ENCODE measurements at places on chromosomes 7 and 10.

DNA sequence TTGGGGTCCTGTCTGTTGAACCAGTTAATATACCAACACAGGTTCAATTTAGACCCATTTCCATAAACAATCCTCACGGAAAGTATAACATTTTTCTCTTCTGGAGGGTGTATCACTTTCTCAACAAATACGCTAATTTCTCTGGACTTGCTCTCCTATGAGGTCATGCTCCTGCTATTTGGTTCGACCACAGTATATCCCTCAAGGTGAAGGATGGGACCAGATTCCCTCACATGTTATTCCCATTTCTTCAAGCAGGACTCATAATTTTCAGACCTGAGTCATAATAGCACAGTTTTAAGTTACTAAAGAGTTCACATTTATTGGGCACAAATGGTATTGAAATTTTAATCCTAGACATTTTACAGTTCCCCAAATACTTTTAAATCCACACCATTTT, 57.2 kb downstream of the ADAM12 start:
- no peak for DNase-seq

DNA sequence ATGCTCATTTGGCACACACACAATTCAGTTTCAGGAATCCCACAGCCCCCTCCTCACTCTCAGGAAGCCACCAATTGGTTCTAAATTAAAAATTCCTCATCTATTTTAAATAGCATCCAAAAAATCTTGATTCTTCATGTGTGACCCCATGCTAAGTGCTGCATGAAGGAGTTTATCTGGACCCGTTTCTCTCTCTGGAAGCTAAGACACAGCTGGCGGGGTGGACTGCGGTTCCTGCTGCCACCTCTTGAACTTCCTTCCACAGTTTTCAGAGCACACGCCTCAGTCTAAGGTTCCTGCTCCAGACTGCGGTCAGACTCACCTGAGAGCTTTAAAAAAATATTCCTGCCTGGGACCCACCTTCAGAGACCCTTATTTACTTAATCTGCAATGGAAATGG, 34.5 kb downstream of the LYZL1 start:
- no peak for DNase-seq

DNA sequence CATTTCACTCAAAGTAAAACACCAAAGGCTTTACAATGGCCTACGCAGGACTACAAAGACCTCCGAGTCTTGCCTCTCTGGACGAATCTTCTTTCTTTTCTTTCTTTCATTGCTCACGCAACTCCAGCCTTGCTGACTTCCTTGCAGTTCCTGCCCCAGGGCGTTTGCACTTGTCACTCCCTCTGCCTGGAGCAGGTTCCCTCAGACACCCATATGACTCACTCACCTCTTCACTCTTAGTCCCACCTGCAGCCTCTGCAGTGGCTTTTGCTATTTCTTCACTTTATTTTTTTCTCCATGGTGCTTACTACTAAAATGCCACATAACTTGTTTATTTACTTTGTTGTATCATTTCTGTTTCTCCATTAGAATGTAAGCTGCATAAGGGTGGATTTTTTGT, 33.1 kb downstream of the GHRHR start:
- no peak for DNase-seq

DNA sequence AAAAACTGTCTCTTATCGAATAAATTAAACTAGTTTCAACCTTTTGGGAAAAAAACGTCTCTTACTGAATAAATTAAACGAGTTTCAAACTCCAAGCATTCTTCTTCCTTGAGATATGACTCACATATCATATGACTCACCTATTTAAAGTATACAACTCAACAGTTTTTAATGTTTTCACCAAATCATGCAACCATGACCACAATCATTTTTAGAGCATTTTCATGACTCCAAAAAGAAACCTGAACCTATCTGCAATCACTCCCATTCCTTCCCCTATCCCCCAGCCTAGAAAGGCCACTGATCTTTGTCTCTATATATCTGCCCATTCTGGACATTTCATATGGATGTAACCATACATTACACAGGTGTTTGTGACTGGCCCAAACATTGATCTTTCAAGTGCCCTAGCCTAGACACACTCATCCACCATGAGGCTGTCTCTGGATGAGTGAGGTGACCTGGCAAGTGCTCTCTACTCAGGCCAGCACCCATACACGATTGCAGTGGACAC, 115.3 kb downstream of the PIP4K2A start:
- DNase-seq: no peak

- no peak for DNase-seq
Measured at GRCh38 chr10:92876509-92877036, 28.3 kb downstream of the EXOC6 start.

GRCh38 chr7:130932667-130933432, 198.8 kb upstream of the KLF14 start:
- no peak for DNase-seq

DNA sequence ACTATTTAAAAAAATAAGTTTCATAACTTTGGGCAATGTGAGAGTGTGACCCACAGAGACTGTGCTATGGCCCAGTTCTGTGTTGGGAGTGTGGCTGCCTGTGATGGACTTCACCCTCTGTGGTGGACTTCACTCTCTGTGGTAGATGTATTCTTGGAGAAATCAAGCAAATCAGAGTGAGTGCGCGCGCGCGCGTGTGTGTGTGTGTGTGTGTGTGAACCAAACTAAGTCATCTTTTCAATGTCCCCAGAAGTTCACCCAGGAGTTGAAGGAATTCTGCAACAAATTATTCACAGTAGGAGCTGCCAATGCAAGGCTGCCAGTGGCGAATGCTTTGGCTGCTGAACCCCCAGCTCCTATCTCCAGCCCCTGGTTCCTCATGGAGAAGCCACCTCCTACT, 184.5 kb downstream of the ADAM12 start:
- no peak for DNase-seq

All from activated T-cell treated with anti-CD3 and anti-CD28 coated beads for 24 hours (primary cell).